Activated CD8-positive, alpha-beta memory T cell treated with anti-CD3 and anti-CD28 coated beads, Interleukin-2, amount 10 ng/mL, durations not matched to agents 7 days and 5 days (primary cell): ENCODE measurements at places on chromosomes 5 and 9. TPM values are rescaled to one million over a fixed set of nuclear protein-coding genes. Genes with fewer than 3 reads are reported as not detected.
A peak's percentile ranks its signal among the peaks of the same experiment; 100 is the strongest.

DNA sequence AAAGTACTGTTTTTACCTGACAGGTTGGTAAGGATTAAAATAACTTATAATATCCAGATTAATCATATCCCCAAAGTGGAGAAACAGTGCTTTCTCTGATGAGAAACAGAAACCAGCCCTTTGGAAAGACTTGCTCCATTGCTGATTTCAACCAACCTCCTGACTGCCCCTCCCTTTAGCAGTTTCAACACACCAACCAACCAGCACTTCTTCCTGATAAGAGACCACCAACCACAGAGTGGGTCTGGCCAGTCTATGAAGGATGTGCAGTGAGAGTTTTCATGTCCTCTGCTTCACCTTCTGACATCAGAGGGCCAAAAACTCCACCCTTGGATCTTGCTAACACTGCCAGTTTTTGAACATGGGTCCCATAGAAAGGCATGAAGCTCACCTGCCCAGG, 28.1 kb downstream of the RIGI start:
- DNase-seq = no peak

DNA sequence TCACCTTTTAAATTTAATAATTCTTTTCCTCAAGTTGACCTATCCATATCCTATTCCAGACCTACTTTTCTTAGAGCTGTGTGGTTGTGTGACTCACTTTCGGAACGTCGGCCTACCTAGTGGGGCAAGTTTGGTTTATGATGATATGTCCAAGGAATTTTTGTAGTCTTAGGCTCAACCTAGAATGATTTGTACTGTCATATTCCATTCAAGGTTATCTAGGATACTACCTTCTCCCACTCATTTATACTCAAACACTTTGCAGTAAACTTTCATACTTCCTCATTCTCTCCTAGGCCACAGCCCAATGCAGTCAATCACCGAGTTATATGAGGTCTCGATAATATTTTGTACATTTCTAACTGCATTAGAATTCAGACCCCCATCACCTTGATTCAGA, 61.9 kb downstream of the PIK3R1 start:
- DNase-seq = no peak

DNA sequence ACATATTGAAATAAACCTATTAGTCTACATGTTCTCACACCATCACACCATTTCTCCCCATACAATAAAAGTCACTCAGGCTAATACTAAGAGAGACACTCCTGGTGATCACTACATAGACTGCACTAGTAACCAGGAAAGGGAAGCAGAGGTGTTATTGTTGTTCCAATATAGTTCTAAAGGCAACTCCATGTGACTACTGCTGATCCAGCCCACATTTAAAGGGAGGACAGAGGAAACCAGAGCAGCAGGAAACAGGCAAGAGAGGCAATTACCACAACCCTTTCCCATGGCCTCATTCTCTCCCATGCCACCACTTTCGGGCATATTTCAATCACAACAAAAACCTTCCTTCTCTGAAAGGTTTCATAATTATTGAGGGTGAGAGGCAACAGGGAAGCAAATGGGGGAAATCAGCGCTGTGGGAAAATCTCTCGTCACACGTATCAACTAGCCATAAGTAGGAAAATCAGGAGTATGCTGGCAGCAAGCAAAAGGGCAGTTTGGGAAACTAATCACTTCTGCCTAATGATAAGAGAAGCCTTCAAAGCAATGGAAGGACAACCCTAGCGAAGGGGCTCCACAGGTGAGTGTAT, 1.8 kb downstream of the UBAP2 start:
- DNase-seq = no peak

- DNase-seq = no peak
Observed at GRCh38 chr5:168850683-168851082, 271.5 kb upstream of the PANK3 start.

DNA sequence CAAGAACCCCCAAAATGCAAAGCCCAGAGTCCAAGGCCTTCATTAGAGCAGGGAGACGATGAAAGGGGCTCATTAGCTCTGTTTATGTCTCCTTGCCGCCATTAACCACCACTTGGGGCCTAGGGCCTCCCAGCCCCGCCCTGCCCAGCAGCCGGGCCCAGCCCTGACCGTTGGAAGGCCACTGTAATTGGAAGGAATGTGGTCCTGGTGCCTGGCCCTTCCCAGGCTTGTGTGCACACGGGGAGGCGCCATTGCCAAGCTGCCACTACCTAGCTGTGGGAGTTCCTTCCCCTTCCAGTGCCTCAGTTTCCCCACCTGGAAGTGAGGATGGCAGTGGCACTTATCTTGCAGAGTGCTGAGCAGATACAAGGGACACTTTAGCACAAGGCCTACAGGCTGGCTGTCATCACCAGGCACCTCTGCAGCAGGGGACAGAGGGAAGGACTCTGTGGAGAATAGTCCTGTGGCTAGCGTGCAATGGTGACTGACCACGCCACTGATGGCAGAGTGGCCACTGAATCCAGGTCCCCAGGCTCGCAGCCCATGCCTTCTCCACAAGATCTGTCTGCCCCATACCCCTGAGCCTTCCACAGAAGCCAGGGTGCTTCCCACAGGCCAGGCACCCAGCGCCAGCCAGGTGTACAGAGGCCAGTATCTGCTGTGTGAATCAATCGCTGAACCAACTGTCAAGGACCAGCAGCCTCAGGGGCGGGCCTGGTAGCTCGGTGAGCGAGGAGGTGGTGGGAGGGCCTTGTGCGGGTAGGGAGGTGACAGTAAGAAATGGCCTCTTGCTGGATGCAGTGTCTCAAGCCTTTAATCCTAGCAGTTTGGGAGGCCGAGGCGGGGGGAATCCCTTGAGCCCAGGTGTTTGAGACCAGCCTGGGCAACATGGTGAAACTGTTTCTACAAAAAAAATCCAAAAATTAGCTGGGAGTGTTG, 20.8 kb downstream of the GBGT1 start:
- peak; percentile 75 for DNase-seq

DNA sequence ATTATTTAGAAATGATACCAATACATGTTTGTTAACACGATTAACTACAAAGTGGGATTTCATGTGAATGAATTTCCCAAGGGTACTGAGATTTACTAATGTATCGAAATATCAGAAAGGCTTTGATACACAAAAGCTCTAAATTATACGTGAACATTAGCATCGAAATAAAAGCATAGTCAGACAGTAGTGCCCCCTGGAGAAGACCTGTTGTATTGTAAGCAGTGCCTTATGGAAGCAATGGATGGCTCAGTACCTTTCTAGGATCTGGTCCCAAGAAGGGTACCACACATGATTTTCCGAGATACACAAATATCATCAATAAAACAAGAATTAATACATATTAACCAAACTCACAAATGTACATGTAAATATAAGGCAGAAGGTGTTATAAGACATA, 153.8 kb downstream of the CDH12 start:
- no peak for DNase-seq

- DNase-seq = no peak
Observed at GRCh38 chr5:93245226-93245625, 335.8 kb downstream of the NR2F1-AS1 start.

- no peak for DNase-seq
Observed at GRCh38 chr9:98551511-98552286, 157.0 kb downstream of the GABBR2 start.

DNA sequence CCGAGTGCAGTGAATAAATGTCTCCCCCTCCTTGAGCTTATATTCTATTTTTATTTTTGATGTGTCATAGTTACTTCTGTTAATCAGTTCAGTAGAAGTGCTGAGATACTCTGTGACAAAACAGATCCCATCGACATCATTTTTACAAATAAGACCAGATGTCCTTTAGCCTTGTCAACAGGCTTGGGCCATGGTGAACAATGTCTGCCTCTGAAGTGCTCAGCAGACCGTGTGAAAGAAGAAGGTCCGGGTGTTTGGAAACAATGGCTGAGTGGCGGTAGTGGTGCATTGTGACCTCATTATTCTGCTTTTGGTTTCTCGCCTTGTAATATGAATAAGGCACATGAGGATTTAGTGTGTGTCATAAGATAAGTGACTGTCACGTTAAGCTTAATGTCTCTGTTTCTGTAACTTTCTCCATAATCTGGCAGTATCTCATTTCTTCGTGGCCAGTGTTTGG, 71.2 kb downstream of the SYK start:
- DNase-seq = peak; percentile 22

GRCh38 chr5:103690676-103691075, 128.1 kb upstream of the NUDT12 start:
- no peak for DNase-seq

HRH2 gene
- 6.8 TPM for total RNA-seq

LECT2 gene
- total RNA-seq = not detected

UGT3A2 gene
- 0.79 TPM for total RNA-seq

ACER2 gene
- total RNA-seq = 1.9 TPM

SOHLH1 gene
- total RNA-seq = not detected
